ENCODE measurements at places on chromosomes 5 and 9.

DNA sequence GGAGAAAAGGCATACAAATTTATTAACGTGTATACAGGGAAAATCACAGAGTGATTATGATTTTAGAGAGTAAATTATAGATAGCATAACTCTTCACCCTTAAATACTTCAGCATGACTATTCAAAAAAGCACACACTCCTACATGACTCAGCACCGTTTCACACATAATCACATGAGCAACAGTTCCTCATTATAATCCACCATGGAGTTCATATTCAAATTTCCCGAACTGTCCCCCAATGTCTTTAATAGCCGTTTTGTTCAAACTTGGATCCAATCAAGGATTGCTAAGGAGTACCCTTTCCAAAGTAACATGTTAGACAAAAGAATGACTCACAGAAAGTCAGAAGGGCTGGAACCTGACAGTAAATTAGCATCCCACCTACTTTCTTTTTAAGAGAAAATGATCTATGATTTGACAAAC, 32.1 kb downstream of the RAPGEF1 start:
- peak; percentile 61 for DNase-seq

DNA sequence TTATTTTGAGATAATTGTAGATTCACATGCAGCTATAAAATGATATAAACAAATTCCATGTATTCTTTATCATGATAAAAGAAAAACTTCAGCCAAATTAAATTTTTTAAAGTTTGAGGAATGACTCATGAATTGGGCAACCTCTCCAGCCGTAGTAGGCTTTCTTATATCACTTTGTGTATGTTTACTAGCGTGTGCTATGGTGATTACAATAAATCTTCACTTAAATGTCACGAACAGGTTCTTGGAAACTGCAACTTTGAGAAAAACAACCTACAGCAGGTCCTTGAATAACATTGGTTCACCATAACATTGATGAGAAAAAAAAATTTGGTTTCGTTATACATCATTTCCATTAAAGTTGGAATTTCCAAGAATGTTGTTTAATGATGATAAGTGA, 730.9 kb upstream of the TYRP1 start:
- DNase-seq, result no peak

DNA sequence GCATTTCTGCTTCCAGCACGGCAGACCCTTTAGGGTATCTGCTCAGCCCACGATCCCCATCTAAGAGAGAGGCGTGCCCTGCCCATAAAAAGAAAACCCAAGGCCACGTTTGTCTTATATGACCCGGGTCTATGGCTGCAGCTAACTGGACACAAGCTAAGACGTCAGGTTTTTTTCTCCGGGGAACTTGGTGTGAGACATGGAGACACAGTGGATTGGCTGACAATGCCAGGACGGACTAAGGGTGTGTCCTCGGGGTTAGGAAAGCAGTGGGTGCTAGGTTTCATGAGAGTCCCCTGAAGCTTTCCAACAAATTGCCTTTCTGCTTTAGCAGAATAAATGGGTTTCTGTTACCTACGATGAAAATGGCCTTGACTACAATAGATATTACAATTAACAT, 7.1 kb upstream of the FBP2 start:
- DNase-seq, result no peak

- no peak for DNase-seq
Observed at GRCh38 chr9:89684912-89685636, 80.3 kb downstream of the GADD45G start.

DNA sequence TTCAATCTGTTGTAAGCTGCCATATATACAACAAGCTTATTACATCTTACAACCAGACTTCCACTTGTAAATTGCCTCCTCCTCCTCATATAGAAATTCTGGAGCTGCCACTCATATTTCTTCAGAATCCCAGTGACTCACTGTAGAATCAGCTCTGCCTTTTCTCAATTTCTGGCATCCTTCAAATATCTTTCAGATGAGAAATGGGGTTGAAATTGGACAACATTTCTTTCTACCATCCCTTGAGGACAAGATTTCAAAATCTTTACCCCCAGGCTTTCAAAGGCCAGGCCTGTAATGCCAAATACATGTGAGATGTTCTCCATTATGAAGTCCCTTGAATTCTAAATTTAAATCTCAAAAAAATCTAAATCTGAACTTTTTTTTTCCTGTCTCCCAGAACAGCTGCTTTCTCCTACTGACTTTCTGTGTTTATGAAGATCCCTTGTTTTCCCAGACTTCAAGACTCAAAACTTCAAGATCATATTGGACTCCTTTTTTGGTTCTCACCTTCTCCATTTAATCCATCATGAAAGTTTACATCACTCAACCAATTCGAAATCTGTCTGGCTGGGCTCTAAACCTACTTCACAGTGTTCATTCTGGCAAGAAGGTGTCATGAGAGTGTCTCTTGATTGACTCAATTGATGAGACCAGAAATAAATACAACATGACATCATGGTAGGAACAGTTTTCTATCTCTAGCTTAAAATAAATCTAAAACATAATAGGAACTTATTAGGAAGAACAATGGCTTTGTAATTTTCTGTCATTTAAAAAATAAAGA, 109.8 kb downstream of the HMHB1 start:
- DNase-seq, result peak; percentile 70

DNA sequence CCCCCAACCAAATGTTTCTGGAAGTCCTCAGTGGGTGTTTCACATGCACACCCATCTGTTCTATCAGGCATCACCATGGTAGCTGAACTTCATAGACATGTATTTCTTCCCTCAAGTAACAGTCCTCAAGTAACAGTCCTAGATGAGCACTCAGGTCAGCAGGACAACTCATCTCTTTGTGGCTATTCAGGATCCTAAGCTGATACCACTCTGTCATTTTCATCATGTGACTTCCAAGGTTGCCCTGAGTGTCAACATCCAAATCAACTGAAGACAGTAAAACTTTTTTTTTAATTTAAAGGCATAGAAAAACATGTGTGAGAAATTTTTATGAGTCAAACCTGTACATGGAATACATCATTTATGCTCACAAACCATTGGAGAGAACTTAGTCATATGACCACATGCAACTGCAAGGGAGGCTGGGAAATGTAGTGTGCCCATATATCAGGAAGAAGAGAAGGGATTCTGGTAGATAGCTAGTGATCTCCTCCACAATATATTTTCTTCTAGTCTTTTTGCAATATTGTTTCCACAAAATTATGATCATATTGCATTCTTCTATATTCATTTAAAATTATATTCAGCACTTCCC, 64.2 kb upstream of the FST start:
- DNase-seq, result no peak

DNA sequence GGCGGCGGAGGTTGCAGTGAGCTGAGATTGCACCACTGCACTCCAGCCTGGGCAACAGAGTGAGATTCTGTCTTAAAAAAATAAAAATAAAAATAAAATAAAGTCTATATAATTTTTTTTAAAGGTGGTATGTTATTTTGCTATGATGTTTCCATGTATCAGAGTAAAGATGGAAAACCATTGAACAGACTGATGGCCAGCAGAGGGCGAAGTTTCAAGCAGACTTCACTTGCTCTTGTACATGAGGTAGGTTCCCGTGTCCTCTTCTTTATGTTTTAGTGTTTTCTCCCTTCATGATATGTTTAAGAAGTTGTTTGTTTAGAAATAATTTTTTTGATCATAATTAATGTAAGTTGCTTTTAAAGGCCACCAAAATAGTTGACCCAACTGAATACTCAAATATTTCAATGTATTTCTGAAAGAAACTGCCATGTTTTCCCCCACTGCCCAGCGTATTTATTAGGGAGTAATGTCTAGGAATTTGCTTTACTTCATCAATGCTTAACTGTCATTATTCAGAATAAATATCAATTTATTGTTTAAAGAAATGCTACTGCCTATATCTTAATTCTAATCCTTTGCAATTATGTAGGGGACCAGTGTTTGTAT, 146.4 kb downstream of the HACD4 start:
- peak; percentile 71 for DNase-seq

- DNase-seq, result peak; percentile 15
Observed at GRCh38 chr5:10913841-10914240, 152.8 kb upstream of the DAP start.

GRCh38 chr5:146632620-146633322, 116.8 kb upstream of the GPR151 start:
- DNase-seq, result no peak

GRCh38 chr9:79671558-79671957, 99.8 kb downstream of the TLE4 start:
- DNase-seq, result peak; percentile 25

DNA sequence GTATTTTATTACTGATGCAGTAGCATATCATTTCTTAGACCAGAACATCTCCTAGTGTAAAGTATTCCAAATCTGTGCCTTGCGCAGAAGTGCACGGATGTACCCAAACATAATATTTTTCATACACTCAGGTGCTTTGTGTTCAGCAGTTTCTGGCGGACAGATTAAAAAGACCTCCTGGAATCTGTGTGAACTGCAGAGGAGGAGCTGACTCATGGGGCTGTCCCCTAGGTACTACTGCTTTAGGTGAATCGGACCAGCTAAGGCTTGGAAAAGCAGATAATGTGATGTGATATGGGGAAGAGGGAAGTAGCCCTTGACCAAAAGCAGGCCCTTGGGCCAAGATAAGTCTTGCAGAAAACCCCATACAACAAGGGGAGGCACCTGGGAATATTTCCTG, 310.1 kb downstream of the PLK2 start:
- no peak for DNase-seq

GRCh38 chr5:146313027-146313426, 25.6 kb upstream of the POU4F3 start:
- no peak for DNase-seq

GRCh38 chr5:31941151-31941755, 232.9 kb downstream of the GOLPH3 start:
- no peak for DNase-seq

- peak; percentile 20 for DNase-seq
Observed at GRCh38 chr5:123708074-123708806, 196.3 kb downstream of the CSNK1G3 start.

DNA sequence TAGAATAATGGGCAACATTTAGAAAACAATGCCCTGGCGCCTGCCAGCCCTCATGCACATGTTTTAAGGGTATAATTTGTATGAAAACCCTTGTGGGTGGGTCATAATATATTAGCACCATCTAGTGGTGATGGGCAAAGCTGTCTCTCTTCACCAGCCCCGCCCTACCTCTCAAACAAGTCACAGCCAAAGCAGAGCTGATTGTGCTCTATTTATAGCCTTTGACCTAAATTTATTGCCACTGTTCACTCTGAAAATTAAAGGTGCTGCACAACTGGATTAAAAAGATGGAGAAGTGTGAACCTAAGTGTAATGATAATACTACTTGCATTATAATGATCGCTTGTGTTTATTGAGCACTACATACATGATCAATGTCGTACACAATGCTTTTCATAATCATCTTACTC, 131.9 kb upstream of the ANKH start:
- peak; percentile 79 for DNase-seq

DNA sequence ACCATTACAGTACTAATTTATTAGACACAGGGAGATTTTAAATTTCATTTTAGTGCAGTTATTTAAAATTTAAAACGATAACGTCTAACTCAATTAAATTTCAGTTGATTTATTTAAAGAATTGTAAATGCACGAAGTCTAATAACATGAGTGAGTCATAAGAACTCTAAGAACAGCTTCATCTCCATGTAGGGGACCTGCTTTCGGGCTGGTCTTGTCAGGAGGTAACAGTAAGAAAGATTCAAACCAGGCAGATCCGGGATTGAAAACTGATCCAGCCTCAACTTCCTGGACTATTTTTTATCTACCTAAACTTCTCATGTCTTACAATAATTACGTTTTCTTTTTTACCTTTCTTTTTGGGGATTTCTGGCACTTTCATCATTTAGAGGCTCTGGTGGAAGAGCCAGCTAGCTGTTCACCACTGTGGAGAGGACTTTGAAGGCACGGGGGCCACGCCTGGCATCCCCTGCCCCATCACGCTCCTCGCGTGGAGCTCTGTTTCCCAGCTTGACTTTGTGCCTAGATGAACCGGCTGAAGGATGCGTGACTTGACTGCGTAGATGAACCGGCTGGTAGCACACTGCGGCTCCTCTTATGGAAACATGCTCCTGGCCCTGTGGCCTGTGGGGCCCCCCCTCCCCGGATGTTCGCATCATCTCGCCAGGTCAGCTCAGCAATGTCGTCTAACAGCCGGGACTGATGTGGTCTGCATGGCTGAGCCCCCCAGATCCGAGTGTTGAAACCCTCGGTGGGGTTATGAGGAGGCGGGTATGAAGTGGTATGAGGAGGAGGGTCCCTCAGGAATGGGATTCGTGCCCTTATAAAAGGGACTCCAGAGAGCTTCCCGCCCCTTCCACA, 26.0 kb downstream of the NDUFS6 start:
- DNase-seq, result no peak

DNA sequence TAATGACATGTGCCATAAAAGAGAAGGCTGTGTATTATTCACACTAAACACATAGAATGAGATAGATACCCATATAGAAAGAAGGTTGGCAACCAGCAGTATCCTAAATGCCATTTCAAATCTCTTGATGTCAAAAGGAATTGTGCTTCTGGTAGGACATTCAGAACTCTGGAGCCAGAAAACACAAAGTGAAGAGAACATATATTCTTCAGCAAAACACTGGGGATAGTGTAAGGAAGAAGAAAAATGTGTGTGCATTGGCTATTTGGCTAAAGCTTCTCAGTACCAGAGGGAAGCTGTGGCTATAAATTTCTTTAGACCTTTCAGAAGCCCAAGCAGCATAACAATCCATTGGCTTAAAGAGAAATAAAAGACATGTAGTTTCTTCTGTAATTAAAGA, 551.6 kb upstream of the C9orf72 start:
- DNase-seq, result no peak

GRCh38 chr5:81558188-81558587, 164.3 kb upstream of the ACOT12 start:
- DNase-seq, result no peak

GRCh38 chr9:20015427-20015931, 226.6 kb upstream of the SLC24A2 start:
- DNase-seq, result no peak
